Upper lobe of right lung (tissue), 1 donor: ENCODE measurements at places on chromosomes 12 and 14. TPM values are rescaled to one million over a fixed set of nuclear protein-coding genes. Genes with fewer than 3 reads are reported as not detected.

The PRKD1 gene
- total RNA-seq = 17.2 TPM

The PHETA1 gene
- total RNA-seq = 25.3 TPM

The GAPDH gene
- 736 TPM for total RNA-seq

The HECTD1 gene
- 161 TPM for total RNA-seq

The ANKRD33 gene
- total RNA-seq = not detected

The CCDC177 gene
- total RNA-seq = not detected

The SMOC1 gene
- 1.1 TPM for total RNA-seq

The APOF gene
- not detected for total RNA-seq
